Stimulated activated CD8-positive, alpha-beta memory T cell treated with anti-CD3 and anti-CD28 coated beads, Interleukin-7, amount 100 ng/mL, for 1 hour (primary cell): ENCODE measurements at places on chromosomes 11 and 22.

DNA sequence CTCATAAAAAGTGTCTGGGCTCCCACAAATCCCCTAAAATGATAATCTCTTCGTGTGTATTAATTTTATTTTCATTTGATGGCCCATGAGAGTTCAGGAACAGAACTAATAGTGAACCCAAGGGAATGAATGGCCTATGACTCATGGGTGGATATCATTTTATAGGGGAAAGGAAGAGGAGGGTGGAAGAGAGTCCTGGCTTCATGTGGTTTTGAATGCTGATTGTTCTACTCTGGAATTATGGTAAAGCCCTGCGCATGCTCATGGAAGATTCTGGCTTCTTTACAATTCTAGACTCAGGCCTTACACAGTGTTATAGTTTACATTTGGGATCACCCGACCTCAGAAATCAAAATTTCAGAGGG lies 35.2 kb downstream of the MAML2 start:
- no peak for DNase-seq

- peak; percentile 23 for DNase-seq
Observed at GRCh38 chr22:18024276-18024939, at the start of gene MICAL3. MICAL3 (minus strand) TSS chr22:18024561; CDS start chr22:17906812, 117,749 bp downstream.

DNA sequence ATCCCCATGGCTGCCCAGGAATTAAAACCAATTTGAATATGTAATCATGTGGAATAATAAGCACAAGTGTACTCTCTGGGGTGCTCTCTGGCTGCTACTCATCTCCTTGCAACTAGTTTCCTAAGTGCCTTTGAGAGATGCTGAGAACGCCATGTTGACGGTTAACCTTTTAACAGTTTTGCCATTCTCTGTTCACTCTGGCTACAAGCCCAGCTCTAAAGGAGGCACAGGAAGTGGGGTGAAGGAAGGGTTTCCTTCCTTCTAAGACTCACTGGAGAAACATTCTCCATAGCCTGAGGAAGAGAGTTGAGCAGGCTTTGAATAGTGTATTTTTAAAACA lies 122.0 kb upstream of the ZC3H12C start:
- DNase-seq: no peak

DNA sequence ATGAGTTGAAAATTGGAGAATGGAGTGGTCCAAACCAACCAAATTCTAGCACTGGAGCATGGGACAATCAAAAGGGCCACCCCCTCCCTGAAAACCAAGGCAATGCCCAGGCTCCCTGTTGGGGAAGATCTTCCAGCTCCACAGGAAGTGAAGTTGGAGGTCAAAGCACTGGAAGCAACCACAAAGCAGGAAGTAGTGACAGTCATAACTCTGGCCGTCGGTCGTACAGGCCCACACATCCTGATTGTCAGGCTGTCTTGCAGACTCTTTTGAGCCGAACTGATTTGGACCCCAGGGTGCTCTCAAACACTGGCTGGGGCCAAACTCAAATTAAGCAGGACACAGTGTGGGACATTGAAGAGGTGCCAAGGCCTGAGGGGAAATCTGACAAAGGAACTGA lies 80.5 kb upstream of the ADSL start:
- no peak for DNase-seq

DNA sequence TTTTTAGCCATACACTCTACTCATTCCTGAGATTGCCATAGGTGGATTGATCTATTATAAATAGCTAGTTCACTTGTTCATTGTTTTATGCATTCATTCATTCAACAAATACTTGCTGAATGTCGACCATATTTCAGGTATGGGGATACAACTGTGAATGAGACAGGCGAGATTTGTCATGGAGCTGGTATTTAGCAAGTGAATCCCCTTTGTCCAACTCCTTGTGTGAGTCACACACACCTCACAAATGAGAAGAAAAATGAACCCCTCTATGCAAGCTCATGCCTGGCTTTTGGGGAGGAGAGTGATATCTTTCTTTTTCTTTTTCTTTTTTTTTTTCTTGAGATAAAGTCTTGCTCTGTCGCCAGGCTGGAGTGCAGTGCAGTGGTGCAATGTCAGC lies 1.8 kb upstream of the AMPD3 start:
- DNase-seq: no peak

DNA sequence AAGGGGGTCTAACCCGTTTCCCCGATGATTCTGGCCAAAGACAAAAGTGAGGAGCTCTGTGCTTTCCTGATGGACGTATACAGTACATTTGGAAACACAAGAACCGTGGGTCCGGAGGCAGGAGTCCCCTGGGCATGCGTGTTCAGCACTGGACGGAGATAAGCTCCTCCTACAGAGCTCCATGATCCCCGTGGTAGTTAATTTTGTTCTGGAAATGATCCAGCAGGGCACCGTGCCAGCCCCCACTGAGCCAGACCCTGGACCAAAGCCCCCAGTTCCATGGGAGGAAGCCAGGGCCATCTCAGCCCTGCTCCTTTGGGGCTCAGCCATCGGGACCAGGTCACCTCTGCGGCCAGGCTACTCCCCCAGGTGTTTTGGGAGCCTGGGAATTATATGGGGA lies 83.3 kb downstream of the TRMU start:
- no peak for DNase-seq

GRCh38 chr11:34219941-34220370 lies 114.5 kb downstream of the NAT10 start:
- DNase-seq: no peak
